ENCODE measurements at places on chromosomes 16 and 17.

DNA sequence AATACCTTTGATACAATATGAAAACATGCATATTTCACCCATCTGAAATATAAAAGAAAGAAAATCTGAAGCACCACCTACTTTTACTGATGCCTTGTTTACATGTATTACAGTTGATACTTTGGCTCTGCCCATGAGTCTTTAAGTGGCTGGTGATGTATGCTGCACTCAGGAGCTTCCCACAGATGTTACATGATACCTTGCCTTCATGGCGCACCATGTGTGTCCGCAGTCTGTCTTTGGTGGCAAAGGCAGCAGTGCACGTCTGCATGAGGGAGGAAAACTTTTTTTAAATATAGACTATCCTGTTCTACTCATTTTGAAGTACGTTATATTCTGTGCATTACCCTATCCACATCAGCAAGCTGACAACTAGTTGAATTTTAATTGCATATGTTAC lies 7.5 kb downstream of the VEZF1 start:
- no peak for DNase-seq

GRCh38 chr17:36674278-36674650 lies 72.9 kb downstream of the MRM1 start:
- DNase-seq, result no peak

DNA sequence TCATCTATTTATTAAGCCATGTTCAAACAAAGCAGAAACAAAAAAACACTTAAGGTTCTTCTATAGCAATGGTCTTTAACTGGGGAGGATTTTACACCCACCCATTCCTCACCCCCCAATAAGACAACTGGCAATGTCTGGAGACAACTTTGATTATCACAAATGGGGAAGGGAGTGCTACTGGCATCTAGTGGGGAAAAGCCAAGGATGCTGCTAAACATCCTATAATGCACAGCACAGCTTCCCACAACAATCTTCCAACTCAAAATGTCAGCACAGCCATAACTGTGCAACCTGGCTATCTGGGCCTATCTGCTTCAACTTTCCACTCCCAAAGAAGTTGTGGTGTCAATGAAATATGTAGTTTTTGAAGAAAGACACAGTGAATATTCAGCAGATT lies 1044.4 kb downstream of the CDH8 start:
- no peak for DNase-seq

- DNase-seq, result no peak
These were observed 142.6 kb upstream of the CPHXL start for GRCh38 chr16:75868636-75869632.

DNA sequence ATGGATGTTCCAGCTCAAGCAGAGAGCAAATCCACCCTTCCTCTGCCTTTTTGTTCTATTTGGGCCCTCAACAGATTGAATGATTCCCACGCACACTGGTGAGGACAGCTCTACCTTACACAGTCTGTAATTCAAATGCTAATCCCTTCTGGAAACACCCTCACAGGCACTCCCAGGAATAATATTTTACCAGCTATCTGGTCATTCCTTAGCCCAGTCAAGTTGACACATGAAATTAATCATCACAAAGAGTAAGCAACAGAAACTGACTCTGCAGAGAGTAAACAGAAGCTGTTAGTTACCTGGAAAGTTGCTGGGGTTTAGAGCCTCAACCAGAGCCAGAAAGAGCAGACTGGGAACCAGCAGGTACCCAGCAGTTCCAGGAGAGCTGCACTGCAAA lies 75.5 kb upstream of the MMP2 start:
- DNase-seq, result peak; percentile 62

GRCh38 chr17:35912339-35912912 lies 18.1 kb downstream of the RDM1 start:
- DNase-seq, result no peak

GRCh38 chr17:31510308-31511194 lies 119.1 kb downstream of the RAB11FIP4 start:
- no peak for DNase-seq

GRCh38 chr17:69412251-69412671 lies 2.2 kb upstream of the MAP2K6 start:
- DNase-seq, result no peak

- DNase-seq, result no peak
These were observed 50.5 kb downstream of the DYNLRB2 start for GRCh38 chr16:80591071-80591915.

GRCh38 chr16:55203570-55203969 lies 120.4 kb upstream of the IRX6 start:
- DNase-seq, result no peak

- DNase-seq, result no peak
These were observed 39.9 kb downstream of the XPO6 start for GRCh38 chr16:28171816-28172215.

- no peak for DNase-seq
These were observed 62.5 kb downstream of the XPO6 start for GRCh38 chr16:28149011-28149888.

- DNase-seq, result no peak
These were observed 84.2 kb downstream of the HELZ start for GRCh38 chr17:67160791-67161190.

GRCh38 chr16:57635266-57636097 lies 7.1 kb downstream of the ADGRG1 start:
- no peak for DNase-seq
